ENCODE measurements at places on chromosomes 3 and 15.

DNA sequence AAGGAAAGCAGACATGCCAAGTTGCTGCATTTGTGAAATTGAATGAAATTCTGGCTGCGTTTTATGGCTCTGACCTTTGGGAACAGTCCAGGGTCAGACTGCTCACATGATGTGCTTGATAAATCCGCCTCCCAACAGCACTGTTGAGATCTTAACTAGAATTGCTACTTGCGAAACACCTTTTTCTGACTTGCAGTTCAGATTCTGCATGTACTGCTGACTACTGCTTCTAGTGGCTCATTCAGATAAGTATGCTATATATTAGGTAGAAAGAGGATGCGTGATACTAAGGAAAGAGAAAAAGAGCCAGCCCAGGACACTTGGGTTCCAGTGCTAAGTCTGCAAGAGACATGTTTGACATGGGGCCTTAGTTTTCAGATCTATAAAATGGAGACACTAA, 129.4 kb downstream of the LPP start:
- no peak for DNase-seq

DNA sequence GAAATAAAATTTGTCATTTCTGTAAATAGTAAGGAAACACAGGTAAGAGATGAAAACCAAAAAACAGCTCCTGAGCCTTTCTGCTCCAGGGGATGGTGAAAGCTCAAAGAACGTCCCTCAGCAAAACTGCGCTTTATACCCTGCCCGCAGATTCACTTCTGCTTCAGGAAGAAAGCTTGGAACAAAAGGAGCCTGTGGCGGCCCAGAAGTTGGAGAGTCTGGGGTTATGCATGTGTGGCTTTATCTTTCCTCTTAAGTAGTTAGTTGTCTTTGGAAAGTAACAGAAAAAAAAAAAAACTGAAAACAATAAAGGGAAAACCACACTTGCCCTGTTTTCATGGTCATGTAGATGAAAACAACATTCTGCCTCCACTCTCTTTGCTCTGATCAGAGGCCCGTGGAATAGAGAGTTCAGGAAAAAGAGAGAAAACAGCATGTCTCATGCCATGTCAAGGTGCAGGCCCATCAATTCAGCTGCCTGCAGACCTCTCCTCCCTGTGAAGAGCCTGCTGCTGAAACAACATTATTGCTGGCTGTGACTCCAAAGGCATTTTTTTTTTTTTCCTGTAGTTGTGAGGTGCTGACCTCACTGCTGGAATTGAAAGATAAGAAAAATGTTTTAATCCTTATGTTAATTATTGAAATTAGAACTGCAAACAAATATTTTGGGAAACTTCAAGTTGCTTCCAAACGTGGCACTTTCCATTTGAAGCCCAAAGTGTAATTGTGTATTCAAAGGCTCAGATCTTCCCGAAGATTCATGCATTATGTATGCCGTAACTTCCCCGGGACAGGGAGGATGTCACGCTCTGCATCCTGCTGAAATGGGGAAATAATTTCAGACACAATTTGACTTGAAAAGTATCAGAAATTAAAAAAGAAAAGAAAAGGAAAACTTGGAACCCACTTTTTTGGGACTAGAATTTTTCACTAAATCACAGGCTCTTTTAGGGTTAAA, 108.4 kb upstream of the ZNF385D start:
- no peak for DNase-seq

- no peak for DNase-seq
Observed at GRCh38 chr3:101687142-101687931, 819 bp upstream of the RPL24 start.

GRCh38 chr3:188036375-188037194, 117.4 kb upstream of the LPP start:
- no peak for DNase-seq

- no peak for DNase-seq
Observed at GRCh38 chr3:159865041-159865579, 123.5 kb upstream of the IL12A start.

DNA sequence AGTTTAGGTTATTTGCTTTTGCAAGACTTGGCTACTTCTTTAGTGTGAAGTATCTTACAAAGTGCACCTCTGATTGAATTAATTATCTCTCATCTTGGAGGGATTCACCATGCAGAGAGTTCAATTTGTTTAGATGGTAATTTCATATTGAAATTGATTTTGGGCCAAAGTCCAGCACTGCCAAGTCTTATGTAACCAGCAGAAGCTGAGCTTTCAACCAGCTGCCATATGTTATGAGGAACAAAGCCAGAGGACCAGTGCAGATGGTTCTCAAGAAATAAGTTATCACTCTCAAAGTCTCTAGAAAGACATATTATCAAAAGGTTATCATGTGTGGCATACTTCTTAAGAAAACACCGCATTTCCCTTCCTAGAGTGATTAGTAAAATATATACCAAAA, 29.0 kb downstream of the ABHD6 start:
- DNase-seq: no peak

DNA sequence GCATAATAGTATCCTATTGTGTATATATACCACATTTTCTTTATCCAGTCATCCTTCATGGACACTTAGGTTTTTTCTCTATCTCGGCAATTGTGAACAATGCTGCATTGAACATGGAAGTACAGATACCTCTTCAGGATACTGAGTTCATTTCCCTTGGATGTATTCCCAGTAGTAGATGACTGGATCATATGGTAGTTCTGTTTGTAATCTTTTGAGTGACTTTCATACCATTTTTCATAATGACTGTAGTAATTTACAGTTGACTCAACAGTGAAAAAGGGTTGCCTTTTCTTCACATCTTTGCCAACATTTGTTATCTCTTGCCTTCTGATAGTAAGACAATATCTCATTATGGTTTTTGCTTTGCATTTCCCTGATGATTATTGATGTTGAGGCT, 21.8 kb downstream of the MYH15 start:
- no peak for DNase-seq

DNA sequence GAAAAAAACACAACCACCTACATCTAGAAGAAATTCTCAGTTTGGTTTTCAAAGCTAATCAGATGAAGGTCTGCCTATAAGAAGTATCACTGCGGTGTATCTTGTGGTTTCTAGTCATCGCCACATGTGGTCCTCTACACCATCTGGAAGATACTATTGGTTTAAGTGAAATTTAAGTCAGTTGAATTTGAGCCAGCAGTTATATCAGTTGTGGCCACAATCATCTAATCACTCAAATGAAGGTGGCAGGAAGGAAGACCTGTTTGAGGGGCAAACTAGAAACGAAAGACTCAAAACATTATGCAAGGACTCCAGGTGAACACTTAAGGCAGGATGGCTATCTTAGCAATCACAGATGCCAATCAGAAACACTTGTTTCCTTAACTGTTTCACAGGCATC, 48.7 kb downstream of the ETV5 start:
- DNase-seq: no peak

- no peak for DNase-seq
Observed at GRCh38 chr3:17724948-17725347, 17.5 kb downstream of the TBC1D5 start.

- peak; percentile 29 for DNase-seq
Observed at GRCh38 chr3:33299395-33300081, 22.3 kb downstream of the FBXL2 start.

GRCh38 chr15:68436680-68437079, 4.7 kb upstream of the ITGA11 start:
- no peak for DNase-seq

DNA sequence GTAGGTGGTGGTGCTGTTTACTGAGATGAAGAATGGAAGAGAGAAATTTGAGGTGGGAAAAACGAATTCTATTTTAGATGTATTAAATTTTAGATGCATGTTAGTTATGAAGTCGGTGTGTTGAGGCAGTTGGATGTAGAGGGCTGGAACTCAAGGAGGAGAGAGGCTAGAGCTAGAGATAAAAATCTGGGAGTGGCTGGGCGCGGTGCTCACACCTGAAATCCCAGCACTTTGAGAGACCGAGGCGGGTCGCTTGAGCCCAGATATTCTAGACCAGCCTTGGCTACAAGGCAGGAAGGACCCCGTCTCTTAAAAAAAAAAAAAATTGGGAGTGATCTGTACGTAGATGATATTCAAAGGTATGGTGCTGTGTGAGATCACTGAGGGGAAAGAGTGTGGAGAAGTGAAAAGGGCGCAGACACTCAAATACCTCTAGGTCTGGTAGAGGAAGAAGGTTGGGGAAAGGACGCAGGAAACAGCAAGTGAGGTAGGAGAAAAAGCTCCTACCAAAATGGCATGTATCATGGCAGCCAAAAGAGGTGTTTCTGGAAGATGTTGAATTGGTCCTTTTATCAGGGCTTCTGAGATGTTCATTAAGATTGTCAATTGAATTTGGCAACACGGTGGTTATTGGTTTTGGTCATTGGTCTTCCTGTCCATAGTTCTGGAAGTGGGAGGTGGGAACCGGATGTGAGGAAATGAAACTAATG, 1.8 kb downstream of the YEATS2 start:
- DNase-seq: no peak

- DNase-seq: no peak
Observed at GRCh38 chr15:76345880-76346668, 9.5 kb downstream of the ISL2 start.

- DNase-seq: no peak
Observed at GRCh38 chr3:14633417-14633816, 18.1 kb upstream of the CCDC174 start.

- DNase-seq: no peak
Observed at GRCh38 chr3:155110022-155110421, 29.9 kb downstream of the MME start.

- no peak for DNase-seq
Observed at GRCh38 chr3:632571-633170, 436.1 kb downstream of the CHL1 start.

All from T1000 (cell line).